Muscle of leg (tissue), 16 donors: ENCODE measurements at places on chromosomes 16 and 17. TPM values are rescaled to one million over a fixed set of nuclear protein-coding genes. Genes with fewer than 3 reads are reported as not detected.

The MNT gene
- total RNA-seq: 8.0 TPM

The MPV17L gene
- total RNA-seq: 4.3 TPM

The TMEM238L gene
- total RNA-seq: not detected

The SLC2A4 gene
- 21.3 TPM for total RNA-seq

The CNTNAP1 gene
- total RNA-seq: 8.1 TPM

The MT1H gene
- total RNA-seq: 0.40 TPM

The KRT39 gene
- 3.8 TPM for total RNA-seq

The TRIM37 gene
- 15.8 TPM for total RNA-seq

The CDRT4 gene
- total RNA-seq: 4.0 TPM

The KRTAP3-1 gene
- not detected for total RNA-seq

The ATP2C2 gene
- total RNA-seq: 0.13 TPM

The MMP15 gene
- total RNA-seq: 15.0 TPM

The ASPA gene
- 3.8 TPM for total RNA-seq

The ABCA8 gene
- 31.6 TPM for total RNA-seq

The PPP1R1B gene
- 1.7 TPM for total RNA-seq

The SPIRE2 gene
- total RNA-seq: 1.6 TPM

The TP53TG3 gene
- not detected for total RNA-seq

The EVPLL gene
- total RNA-seq: not detected

The PYCARD gene
- 9.4 TPM for total RNA-seq

The TEKT1 gene
- not detected for total RNA-seq

The TMEM235 gene
- total RNA-seq: 0.04 TPM

The ABCA9 gene
- total RNA-seq: 13.4 TPM

The ACSM2B gene
- 0.18 TPM for total RNA-seq

The SLC6A2 gene
- 2.3 TPM for total RNA-seq

The ADAP2 gene
- 7.9 TPM for total RNA-seq

The P2RX1 gene
- total RNA-seq: 2.1 TPM

The FOXF1 gene
- total RNA-seq: not detected

The NHERF1 gene
- total RNA-seq: 3.5 TPM

The TRIM72 gene
- 55.5 TPM for total RNA-seq

The ACSM5 gene
- total RNA-seq: 0.18 TPM

The KRTAP4-5 gene
- not detected for total RNA-seq

The MAP2K3 gene
- 10.9 TPM for total RNA-seq

The FOXJ1 gene
- total RNA-seq: 0.09 TPM

The MT4 gene
- total RNA-seq: not detected

The COPRS gene
- 55.1 TPM for total RNA-seq

The TP53TG3B gene
- total RNA-seq: not detected
